ENCODE measurements at places on chromosomes 1 and 21.

DNA sequence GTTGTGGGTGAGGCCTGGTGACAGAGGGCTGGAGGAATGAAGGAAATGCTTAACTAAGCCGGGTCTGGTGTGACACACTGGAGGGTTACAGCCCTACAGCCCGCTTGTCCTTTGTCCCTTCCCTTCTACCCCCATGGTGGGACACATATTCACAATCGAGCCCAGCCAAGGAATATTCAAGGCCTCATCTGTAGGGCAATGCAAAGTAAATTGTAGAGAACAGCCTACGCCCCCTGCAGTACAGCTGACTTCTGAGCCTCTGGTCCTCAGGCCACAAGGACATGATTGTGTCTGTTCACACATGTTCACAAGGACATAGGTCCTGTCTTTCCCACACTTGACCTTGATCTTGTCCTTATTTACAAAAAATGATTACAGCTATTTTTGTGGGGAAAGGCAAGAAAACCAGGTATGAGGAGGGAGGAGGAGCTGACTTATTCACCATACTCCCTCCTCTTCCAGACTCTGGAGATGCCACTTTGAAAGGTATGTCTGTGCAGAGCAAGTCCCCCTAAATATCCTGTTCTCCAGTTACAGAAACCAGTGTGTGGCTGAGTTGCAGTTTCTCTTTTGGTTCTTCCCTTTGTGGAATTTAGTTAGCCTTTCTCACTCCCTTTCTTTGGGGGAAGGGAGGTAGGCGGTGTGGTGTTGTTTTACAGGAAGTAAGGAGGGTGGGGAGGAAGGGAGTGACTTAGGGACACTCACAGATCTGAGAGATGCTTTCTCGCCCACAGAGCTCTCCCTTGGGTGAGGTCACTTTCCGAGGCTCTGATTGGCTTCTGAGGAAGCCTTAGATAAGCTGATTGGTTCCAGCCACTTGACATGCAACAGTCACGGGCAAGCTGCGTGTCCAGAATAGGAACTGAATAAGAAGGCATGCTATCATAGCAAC lies 14.6 kb downstream of the POLR3GL start:
- peak; percentile 76 for DNase-seq

DNA sequence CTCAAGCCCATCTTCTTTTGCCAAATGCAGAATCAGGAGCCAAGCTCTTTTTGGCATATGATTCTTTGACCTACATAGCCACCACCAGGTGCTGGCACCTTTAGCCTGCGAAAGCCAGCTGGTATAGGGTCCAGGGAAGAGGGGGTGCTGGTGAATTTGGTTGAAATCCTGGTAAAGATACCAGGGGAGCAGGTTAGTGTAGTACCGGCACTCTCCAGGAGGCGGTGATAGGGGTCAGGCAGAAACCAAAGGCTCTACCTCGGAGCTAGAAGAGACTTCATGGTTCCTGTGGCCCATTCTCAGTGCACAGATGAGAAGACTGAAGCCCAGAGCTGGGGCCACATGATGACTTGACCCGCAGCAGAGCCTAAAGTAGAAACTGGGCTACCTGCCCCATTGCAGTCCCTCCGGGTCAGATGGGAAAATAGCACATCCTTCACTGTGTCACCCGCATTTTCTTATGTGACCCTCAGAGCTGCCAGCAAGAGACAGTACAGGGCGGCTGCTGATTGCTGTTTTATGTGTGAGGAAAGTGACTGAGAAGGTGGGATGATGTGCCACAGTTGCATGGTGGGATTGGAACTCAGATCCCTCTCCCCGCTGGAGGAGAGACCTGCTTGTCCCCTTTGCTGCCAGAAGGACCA lies 36.0 kb upstream of the IL19 start:
- peak; percentile 62 for DNase-seq

- DNase-seq: no peak
These were observed 684 bp upstream of the MCL1 start for GRCh38 chr1:150579945-150580642.

GRCh38 chr1:81587426-81587825 lies 213.3 kb upstream of the ADGRL2 start:
- DNase-seq: no peak

DNA sequence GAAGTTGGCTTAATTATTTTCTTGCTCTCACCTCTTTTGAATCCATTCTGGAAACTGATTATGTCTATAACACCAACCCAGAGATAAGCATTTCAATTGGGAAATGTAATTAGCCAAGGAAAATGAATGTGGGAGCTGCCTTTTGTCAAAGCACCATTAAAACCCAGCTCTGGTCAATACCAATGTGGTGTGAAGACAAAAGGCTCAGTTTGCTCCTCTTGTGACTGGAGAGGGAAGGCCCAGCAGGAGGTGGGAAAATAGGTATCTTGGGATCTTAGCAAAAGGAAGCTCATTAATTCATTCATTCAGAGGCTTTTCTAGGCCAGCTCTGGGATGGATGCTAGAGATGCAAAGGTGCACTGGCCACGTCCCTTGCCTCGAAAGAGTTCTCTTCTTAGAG lies 75.0 kb upstream of the SELENON start:
- no peak for DNase-seq

DNA sequence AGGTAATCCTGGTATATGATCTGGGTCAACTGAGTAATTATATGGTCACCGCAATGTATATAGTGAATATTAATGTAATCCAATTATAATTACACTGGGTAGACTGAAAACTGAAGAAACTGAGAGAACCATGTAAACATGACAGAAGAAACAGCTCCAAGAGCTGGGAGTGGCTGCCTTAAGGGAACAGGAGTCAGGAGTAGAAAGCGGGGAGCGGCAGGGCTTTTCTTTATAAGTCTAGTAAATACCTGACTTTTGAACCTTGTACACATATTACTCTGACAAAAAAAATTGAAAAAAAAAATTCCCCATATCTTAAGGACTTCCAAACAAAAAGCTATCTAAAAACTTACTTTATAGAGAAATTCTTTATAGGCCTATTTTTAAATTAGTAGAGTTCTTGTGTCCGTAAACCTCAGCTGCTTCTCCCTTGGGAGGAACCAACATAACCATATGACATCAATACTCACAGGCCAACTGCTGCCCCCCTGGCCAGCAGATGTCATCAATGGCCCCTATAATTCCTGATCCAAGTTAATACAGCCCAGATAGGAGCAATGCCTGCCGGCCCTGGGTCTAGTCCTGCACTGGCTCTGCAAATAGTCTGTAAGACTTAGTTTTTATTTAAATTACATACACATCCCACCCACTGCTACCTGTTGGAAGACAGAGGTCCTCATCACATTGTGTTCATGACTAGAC lies 33.8 kb downstream of the THAP3 start:
- DNase-seq: no peak

GRCh38 chr1:36973056-36973455 lies 61.3 kb downstream of the GRIK3 start:
- no peak for DNase-seq

DNA sequence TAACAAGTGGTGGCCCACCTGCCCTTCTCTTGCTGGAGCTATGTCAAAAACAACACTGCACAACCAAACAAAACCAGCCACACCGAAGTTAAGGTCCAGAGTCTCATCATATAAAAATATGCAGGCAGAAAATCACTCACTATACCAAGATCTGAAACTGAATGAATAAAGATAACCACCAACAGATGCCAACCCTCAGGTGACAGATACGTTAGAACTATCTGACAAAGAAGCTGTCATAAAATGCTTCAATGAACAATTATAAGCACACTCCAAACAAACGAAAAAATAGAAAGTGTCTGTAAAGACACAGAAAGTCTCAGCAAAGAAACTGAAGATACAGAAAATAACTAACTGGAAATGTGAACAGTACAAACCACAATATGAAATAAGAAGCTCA lies 14.0 kb downstream of the ZNF496 start:
- DNase-seq: no peak

GRCh38 chr1:219795363-219795917 lies 132.9 kb downstream of the SLC30A10 start:
- no peak for DNase-seq

DNA sequence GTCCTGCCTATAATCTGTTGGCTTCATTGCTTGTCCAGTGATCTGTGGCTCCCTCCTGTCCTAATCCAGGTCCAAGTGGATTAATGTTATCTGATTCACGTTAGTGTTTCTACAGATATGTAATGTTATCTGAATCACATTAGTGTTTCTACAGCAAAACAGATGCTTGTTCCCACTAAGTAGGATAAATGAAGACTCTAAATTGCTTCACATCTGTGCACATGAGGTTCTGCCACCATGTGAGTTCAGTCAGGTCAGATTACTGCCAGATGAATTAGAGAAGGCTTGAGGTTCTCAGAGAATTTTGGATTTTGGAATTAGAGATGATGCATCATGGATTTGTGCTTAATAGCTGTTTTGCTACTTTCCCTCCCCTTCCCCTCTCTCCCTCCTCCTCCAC lies 13.2 kb downstream of the DISC1 start:
- DNase-seq: no peak

GRCh38 chr1:109620401-109620791 lies 759 bp downstream of the AMPD2 start:
- no peak for DNase-seq

- DNase-seq: peak; percentile 13
These were observed 99.1 kb upstream of the ACTRT2 start for GRCh38 chr1:2921970-2922686.

- peak; percentile 18 for DNase-seq
These were observed 60.1 kb downstream of the F3 start for GRCh38 chr1:94481473-94481933.
